ENCODE measurements at places on chromosomes 3 and 15.

- H3K27ac ChIP-seq = no peak overlapping the region
- H3K27me3 ChIP-seq = no peaks in the 10 kb centered on the region
- H3K36me3 ChIP-seq = no peaks in the 10 kb centered on the region
- DNase-seq = no peak
- H3K4me3 ChIP-seq = no peak overlapping the region
Measured at GRCh38 chr15:99616773-99617342, 51.1 kb downstream of the MEF2A start.

GRCh38 chr3:36937492-36937891 lies 7.4 kb downstream of the TRANK1 start:
- H3K4me3 ChIP-seq = no peak overlapping the region
- no peak for DNase-seq
- H3K27me3 ChIP-seq = no peaks in the 10 kb centered on the region
- H3K27ac ChIP-seq = no peak overlapping the region
- peaks cover 6% of the 10 kb centered on the region for H3K4me1 ChIP-seq

DNA sequence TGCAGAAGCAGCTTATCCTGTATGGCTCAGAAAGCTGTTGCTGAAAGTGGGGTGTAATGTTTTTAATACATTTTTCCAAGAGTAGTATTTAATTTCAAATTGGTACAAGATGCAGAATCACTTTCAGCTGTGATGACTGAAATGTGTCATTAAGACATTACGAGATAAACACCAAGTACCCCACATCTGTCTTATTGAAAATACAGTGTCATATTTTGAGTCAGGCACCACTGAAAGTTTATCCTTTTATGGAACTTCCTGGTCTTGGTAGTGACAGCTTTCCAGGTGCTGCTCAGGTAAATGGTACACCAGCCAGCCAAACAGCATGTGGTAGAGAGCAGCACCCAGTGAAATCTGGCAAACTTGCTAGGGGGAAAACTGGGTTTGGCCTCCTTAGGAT lies 16.9 kb downstream of the ASTE1 start:
- DNase-seq = no peak
- H3K4me1 ChIP-seq = no peaks in the 10 kb centered on the region
- H3K4me3 ChIP-seq = no peak overlapping the region
- H3K36me3 ChIP-seq = peaks cover 26% of the 10 kb centered on the region
- no peak overlapping the region for H3K27ac ChIP-seq

GRCh38 chr3:151943539-151943938 lies 70.1 kb downstream of the SUCNR1 start:
- DNase-seq = no peak
- no peaks in the 10 kb centered on the region for H3K36me3 ChIP-seq
- H3K4me1 ChIP-seq = no peaks in the 10 kb centered on the region
- no peak overlapping the region for H3K27ac ChIP-seq

DNA sequence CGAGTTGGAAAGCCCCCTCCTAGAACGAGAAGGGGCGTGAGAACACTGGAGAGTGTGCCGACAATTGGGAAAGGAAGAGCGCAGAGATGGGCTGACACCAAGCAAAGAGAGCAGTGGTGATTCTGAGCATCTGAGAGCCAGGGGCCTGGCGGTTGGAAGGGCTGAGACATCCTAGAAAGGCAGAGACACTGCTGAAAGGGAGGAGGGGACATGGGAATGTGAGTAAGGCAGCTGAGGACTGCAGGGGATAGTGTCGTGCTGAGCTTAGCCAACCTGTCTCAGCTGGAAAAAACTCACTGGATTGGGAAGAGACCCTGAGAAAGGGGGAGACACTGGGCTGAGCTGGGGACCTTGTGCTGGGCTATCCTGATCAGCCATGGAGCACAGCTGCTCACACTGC lies 58.1 kb upstream of the SLC6A6 start:
- DNase-seq = no peak
- H3K27me3 ChIP-seq = no peaks in the 10 kb centered on the region
- H3K27ac ChIP-seq = no peak overlapping the region
- H3K4me3 ChIP-seq = no peak overlapping the region
- H3K4me1 ChIP-seq = no peaks in the 10 kb centered on the region
- H3K36me3 ChIP-seq = no peaks in the 10 kb centered on the region

- peaks cover 10% of the 10 kb centered on the region for H3K4me1 ChIP-seq
- peak overlapping the region; percentile 67 for H3K4me3 ChIP-seq
- no peak for DNase-seq
- H3K36me3 ChIP-seq = no peaks in the 10 kb centered on the region
Measured at GRCh38 chr3:45224824-45225464, 1.1 kb downstream of the TMEM158 start.

DNA sequence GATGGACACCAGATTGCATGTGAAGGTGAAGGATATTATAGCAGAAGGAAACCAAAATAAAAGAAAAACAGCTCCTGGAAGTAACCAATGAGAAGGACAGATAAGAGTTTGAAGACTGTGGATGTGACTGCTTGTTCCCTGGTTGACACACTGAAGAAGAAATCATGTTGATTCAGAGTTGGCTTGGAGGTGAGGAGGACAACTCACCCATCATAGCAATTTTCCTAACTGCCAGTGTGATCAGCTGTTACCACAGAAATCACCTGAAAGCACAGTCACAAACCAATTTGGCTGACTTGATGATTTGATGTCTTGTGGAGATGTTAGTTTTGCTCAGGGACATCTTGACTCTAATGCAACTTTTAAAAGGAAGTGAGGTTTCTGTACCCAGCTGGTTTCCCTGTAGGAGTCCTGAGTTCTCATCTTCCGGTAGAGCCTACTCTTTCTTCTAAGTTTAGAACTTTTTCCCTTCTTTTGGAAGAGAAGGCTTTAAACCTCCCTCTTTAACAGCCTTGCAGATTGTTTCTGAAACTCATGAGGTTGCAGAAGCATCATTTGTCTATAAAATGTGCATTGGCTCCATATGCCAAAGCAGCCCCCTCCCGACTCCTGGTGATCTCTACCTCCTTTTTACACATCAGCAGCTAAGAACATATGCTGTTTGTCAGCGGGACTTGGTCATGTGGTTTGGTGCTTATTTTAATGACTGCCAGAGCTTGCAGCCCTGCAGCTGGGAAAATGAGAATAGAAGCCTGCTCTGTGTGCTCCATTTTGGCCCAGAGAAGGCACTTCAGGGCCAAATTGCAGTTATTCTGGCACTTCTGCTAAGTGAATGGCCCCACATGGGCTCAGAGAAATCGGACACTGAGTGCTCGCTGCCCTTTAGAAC lies 10.3 kb downstream of the ATG7 start:
- H3K4me1 ChIP-seq = peaks cover 25% of the 10 kb centered on the region
- H3K4me3 ChIP-seq = no peak overlapping the region
- H3K36me3 ChIP-seq = peaks cover 54% of the 10 kb centered on the region
- DNase-seq = no peak

DNA sequence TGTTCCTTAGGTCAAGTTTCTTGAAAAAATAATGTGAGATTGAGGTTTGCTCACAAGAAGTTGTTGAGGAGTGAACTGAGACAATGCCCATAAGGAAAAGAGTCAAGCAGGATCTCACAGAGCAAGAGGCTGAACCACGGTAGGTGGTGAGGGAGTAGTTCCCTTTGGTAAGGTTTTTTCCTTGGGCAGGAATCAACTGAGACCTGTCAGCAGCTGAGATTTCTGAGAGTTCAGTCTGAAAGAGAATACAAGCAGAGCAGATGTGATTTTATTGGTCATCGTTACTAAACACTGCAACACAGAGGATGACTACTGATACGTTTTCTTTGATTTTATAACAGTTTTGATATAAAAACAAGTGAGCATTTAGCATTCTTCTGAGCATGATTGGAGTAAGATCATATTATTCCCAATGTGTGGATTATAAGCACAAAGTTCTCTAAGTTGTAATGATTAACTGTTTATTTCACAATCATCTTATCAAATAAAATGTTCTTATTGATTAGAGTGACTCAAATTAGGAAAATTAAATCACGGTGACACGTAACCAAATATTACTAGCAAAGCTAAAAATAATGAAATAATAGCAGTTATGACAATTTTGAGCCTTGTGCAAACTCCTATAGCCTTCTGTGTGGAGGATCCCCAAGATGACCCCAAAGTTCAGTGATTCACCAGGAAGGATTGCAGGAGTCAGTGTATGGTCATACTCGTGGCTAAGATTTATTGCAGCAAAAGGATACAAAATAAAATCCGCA lies 346.2 kb upstream of the ZNF717 start:
- H3K27ac ChIP-seq = no peak overlapping the region
- H3K4me3 ChIP-seq = no peak overlapping the region
- no peak for DNase-seq
- no peaks in the 10 kb centered on the region for H3K36me3 ChIP-seq
- H3K27me3 ChIP-seq = no peaks in the 10 kb centered on the region
- H3K4me1 ChIP-seq = peaks cover 18% of the 10 kb centered on the region

All from RWPE2 (cell line).